ENCODE measurements at places on chromosomes 5 and 9.

DNA sequence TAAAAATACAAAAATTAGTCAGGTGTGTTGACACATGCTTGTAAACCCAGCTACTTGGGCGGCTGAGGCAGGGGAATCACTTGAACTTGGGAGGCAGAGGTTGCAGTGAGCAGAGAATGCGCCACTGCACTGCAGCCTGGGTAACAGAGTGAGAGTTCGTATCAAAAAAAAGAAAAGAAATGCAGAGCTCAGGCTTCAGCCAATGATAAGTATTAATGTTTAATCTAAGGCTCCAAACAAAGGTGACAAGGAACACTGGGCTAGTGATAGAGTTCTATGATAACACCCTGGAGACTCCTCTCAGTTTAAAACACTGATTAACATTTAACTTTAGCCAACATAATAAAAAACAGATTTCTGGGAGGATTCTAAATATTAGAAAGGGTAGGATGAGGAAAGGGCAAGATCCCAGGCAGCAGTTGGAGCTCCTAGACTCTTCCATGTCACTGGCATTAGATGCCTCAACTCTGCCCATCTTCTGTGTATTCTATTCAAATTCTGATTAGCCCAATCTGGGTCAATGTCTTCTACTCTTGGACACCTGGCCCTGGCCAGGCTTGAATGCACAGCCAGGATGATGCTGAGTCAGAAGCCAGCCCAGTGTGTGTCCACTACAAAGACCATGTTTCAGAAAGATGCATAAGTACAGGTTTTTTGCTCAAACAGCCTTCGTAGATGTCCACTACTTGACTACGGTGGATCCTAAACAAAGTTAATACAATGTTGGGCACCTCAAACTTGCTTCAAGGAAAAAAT, 91.0 kb upstream of the FAM169A start:
- no peak for DNase-seq

- no peak for DNase-seq
Observed at GRCh38 chr5:133256276-133256675, 204.5 kb downstream of the HSPA4 start.

DNA sequence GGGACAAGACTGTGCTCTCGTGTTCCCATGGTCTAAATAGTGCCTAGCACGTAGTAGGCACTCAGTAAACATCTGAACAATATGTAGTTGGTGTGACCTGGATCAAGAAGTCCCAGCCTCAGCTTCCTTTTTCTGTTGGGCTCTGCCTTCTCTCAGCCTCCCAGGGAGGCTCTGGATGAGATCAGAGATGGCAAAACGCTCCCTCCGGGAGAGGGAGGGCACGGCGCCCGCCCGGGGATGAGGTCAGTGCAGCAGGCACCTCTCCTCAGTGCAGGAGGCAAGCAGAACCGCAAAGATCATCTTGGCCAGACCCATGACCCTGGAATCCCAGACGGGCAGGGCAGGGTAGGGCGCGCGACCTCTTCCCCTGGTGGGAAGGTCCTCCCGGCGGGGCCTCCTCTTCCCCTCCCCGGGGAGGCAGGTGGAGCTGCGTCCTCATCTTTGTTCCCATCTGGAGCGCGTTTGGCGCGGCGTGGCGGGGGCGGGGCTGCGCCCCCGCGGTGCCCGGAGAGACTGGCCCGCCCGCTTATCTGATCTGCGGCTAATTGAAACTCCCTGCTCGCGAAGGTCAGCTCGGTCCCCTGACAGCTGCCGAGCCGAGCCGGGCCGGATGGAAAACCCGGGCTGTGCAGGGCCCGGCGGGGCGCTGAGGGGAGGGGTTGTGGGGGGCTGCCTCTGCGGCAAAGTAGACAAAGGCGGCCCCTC, 60.9 kb downstream of the CXXC5 start:
- no peak for DNase-seq

DNA sequence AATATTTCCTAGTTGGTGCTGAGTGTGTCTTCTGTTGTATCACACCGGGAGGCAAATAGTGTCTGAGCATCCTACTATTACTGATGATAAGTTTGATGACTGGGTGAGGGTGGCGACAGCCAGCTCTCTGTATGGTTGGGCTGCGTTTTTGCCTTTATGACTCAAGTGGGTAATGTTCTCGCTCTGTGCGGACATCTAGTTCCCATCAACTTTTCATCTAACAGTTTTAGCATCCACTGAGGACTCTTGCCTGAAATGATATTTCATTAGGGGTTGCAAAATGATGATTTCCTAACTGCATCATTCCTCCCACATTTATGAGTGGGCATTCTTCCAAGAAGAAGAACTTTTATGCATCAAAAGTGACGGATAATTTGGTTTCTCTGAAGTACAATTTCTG, 26.5 kb downstream of the HMCN2 start:
- no peak for DNase-seq

GRCh38 chr9:127791085-127791484, 5.3 kb downstream of the CDK9 start:
- no peak for DNase-seq

DNA sequence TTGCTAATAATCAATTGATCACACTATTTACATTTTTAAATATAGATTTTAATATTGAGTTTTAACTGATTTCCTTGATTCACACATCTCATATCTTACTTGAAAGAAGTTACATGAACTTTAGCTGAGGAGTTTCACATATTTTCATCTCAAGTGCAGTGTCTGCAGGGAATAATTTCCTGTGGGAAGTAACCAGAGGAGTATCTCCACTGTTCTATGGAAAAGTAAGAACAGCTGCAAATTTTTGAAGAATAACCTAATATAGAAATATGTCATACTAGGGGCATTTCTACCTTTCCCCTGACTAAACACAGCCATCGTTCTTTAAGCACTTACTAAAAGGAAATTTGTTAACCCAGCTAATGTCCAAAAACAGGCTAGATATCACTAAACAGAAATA, 546.4 kb downstream of the EFNA5 start:
- no peak for DNase-seq

DNA sequence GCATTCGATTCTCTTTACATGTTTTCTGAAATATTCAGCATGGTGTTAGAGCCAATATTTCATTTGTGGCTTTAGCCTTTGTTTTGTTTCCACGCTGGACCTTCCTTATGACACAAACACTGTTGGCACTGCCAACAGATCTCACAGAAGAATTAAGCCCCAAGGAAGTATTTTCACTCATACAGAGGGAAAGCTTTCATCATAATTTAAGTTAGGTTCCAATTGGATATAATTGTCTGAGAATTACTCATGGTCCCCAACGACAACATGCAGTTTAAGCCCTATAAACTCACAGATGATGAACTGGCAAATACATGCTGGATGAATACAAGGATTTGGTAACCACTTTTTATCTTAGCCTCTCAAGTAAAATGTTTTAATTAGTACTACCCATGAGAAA, 259.5 kb downstream of the EBF1 start:
- DNase-seq: no peak

- DNase-seq: no peak
Observed at GRCh38 chr5:13783726-13784125, 160.8 kb downstream of the DNAH5 start.

DNA sequence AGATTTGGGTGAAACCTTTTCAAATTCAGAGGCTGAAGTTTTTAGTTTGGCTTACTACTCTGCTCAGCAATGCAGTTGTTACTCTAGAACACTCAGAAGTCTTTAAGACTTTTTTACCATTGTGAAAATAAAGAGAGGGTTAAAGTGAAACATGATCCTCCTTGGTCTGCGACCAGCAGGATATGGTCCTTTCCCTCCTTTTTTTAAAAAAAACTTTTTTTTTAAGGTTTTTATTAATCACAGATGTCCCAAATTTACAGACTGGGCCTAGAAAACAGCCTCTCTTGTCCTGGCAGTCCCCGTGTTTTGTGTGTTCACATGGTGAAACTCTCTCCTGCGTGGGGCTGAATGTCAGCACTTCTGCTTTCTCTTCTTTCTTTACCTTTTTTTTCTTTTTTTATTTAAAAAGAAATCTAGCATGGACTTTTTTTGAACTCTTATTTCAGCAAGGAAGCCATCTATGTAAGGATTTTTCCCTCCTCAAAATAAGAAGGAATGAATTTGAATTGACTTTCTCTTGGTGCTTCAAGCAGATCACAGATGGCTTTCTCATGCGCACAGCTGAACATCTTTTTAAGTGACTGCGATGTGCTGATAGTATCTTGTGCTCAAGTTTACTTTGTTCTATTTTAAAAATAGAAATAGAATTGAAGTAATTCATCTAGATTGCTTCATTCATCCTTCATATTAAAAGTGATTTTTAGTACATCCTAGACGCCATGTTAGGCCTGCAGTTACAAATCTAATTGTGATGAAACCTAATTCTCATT, 128.7 kb upstream of the OTULINL start:
- DNase-seq: no peak

DNA sequence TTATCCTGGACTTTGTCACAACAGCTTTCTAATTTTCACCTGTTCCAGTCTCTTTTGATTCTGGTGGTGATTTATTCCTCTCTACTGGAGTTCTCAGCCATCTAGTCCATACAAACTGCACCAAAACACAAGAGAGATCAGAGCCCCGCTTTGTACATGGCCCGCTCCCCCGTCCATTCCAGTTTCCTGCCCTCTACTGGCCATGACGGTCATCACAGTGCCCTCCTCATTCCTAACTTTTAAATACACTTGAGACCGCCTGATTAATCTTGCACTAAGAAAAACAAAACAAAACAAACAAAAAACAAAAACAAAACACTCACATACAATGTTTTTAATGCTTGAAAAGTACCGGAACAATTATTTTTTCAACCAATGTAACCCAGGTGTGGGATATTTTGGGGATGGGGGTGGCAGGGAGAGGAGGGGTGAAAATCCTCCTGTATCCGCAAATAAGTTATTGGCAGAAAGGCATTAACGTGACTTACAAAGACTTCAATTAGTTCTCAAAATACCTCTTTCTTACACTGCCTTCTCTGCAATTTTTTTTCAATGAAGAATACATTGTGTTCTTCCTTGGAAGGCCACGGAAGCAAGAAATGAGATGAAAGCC, 84.8 kb upstream of the PAM start:
- no peak for DNase-seq

DNA sequence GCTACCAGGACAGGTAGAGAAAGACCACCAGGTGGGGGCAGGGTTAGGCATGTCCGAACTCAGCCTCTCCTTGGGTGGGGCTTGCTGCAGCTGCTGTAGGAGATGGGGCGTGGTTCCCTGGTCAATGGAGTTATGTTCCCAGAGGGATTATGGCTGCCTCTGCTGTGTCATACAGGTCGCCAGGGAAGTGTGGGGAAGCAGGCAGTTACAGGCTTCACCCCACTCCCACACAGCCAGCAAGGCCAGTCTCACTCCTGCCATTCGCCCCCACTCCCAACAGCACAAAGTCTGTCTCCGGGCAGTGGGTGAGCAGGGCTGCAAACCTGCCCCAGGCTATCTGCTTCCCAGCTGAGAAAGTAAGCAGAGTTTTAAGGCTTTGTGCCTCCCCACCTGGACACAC, 20.0 kb upstream of the CEP72 start:
- no peak for DNase-seq

Data from omental fat pad (tissue), 4 donors.